ENCODE measurements at places on chromosomes 6 and 20.

- peak; percentile 7 for DNase-seq
These were observed 7.2 kb downstream of the HEBP2 start for GRCh38 chr6:138410972-138411880.

GRCh38 chr6:131101911-131102680 is 33.2 kb upstream of the AKAP7 start:
- peak; percentile 43 for DNase-seq

DNA sequence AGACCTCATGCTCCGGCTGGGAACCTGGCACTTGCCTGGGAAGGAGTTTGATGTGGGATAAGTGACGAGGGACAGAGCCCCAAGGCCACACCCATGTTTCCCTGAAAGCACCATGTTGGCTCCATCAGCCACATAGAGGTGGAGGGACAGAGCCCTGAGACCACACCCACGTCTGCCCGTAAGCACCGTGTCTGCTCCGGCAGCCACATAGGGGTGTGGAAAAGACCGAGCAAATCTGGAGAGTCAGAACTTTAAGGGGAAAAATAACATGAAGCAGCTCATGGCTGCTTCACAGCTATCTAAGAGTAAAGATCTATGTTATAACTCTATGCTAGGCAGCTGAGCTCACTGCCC is 15.3 kb downstream of the SLCO4A1 start:
- no peak for DNase-seq

DNA sequence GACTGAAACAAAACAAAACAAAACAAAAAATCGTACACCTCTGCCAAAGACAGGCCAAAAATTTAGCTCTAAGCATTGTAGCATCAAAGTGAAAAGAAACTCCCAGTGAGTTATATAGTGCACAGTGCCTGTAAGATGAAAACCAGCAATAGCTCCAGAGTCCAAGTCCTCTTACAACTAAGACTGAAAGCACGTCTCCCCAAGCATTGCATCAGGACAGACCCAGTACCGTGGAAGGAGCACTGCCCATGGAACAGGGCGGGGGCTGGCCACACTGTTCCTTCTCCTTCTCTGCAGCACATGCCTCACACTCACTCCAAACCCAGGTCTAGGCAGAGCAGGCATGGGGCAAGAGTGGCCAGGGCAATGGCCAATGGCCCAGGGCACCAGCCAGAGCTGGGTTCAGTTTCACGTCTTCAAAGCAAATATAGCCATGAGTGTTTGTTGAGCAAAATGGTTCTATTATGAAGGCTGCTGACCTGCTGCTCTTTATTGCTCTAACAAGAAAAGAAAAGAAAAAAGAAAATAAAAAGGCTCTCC is 72.2 kb upstream of the PBOV1 start:
- no peak for DNase-seq

DNA sequence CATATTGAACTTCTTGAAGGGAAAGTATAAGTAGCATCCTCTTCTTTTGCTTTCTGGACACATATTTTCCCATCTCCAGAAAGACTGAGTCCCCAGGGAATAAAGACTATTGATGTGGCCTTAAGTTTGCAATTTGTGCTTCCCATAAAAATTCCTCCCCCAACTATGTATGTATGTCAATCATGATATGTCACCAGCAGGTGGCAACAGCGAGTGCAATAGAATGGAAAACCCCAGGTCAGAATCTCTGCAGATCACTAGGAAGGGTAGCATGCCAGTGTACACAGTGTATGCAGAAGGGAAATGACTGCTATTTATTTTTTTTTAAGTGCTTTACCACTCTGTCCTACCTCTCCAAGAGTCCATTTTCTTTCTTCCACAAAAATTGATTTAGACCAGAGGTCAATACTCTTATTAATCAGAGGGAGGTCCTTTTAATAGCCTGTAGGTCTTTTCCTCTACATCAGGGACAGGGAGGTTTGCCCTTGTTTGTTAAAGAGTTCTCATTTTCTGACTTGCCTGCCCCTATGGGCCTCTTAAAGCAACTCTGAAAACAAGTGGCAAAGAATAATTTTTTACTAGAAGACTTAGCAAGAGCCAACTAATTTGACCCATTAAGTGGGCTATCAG is 61.4 kb downstream of the BMP2 start:
- no peak for DNase-seq

- DNase-seq: peak; percentile 17
These were observed 2.2 kb upstream of the STXBP5 start for GRCh38 chr6:147201885-147202515.

DNA sequence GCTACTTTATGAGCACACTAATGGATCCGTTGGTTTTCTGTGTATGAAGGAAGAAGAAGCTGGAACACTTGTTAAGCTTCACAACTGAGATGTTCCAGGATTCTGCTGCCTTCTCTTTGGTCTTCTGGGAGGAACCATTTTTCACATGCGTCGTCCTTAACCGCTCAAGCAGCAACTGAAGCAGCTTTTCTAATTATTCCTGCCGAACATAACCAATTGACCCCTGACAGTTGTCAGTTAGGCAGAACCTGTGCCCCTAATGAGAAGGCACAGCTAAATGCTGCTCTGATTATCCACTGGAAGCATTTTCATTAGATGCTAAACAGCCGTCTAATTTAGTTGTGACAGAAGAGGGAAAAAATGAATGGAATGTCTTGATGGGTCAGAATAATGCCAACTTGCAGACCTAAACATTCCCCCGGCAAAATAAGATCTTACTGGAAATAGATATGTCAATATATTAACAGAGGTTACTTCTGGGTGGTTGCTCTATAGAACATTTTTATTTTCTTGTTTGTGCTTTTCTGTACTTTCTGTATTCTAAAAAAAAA is 85.0 kb upstream of the SMLR1 start:
- no peak for DNase-seq

GRCh38 chr20:23128461-23129125 is 42.5 kb upstream of the CD93 start:
- no peak for DNase-seq

DNA sequence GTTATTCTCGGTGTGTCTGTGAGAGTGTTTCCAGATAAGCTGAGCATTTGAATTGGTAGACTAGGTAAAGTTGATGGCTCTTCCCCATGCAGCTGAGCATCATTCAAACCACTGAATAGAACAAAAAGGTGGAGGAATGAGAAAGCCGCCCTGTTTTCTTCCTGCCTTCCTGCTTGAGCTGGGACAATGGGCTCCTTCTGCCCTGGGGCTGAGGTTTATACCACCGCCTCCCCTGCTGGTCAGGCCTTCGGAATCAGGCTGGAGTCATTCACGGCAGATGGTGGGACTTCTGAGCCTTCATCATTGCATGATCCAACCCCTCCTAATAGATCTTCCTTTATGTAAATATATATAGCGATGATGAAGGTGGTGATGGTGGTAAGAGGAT is 124.9 kb downstream of the ANKRD60 start:
- DNase-seq: no peak

DNA sequence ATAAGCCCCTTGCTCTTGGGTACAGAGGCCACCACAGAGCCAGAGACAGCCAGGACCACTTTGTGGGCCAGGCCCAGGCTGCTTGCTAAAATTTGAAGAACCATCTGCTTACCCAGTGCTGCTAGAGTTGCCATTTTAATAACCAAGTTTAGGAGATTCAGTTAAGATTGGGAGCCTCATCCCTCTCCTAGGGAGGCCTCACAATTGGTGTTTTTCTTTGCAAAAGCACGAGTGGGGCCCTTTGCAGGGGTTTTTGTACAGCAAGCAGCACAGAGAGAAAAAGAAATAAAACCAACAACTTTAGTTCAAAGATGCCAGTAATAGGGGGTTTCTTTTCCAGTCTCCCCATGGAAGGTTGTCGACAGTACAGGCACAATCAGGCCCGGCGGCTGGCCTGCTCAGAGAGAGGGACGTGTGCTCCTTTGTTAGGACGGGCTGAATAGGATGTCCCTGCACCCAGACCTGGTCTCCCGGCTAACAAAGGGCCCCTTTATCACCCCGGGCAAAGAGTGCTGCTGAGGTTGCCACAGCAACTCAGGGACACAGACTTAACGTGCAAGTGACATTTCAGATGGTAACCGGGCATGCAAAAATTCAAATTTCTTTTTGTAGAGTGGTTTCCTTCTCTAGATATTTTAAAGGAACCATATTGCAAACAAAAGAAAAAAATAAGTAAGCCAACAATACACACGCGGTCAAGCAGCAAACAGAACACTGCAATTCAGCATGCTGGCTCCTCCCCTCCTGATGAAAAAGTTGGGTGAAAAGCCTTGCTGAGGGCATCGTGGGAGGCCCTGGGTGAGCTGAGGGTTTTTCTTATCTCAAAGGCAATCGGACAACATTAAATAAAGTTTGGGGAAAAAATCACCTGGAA is 10.5 kb upstream of the TOX2 start:
- DNase-seq: no peak

DNA sequence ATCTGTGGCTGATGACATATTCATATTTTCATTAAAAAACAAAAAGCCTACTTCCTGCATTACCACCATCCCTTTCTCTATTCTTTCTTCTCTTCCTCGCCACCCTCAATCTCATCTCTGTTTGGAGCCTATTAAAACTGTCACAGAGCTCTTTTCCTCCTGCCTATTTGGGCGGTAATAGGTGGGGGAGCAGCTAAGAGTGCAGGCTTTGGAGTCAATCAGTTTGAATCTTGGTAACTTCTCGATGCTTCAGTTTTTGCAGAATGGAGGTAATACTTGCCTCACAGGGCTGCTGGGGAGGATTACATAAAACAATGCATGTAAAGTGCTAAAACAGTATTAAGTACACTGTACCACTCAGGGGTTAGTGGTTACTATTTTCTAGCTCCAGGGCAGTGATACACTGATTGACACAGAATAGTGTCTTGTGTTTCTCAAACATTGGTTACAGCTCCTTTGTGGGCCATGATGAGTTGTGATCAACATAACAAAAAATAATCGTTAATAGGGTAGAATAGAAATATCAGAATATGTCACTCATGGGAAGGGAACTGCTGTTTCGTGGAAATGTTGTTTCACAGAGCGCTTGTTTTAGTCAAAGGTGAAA is 14.0 kb downstream of the GCLC start:
- DNase-seq: no peak

- DNase-seq: peak; percentile 79
These were observed at the start of gene LRRN4 for GRCh38 chr20:6053776-6054688. Gene LRRN4, minus strand, starts transcription at chr20:6054060. Its CDS starts 1,261 bp downstream, at chr20:6052799.

GRCh38 chr6:79076160-79076559 is 1.9 kb downstream of the PHIP start:
- DNase-seq: no peak

DNA sequence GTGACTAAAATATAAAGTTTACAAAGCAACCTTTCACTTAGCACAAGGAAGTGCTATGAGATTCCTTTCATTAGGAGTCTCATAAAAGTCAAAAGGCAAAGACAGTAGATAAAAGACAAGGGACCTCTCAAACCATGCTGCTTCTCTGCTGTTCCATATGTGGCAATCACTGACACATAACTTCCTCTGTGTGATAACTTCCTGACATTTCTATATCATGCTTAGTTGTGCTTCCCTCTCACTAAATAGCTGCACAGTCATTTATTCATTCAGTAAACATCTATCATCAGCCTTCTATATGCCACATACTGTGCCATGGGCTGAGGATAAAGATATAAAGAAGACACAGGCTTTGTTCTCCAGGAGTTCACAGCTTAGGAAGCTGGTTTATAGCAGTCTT is 214.8 kb upstream of the GRIK2 start:
- no peak for DNase-seq

- no peak for DNase-seq
These were observed 20.1 kb upstream of the EMILIN3 start for GRCh38 chr20:41386502-41387427.

DNA sequence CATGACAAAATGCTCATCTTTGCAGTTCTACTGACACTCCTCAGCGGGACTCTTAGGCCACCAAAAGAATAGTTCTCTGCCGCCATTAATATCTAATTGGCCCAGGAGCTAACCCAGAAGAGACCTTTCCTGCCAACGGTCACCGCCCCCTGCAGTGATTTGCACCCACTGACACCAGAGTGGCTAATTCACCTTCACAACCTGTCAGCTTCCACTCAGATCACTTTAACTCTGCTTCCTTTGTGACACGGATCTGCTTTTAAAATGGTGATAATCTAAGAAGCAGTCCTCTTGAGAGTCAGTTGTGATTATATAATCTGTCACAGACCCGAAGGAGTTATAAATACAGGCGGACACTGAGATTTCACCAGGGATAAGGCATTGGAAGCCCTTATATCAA is 172.8 kb downstream of the FRK start:
- no peak for DNase-seq

GRCh38 chr6:105364243-105364642 is 38.6 kb downstream of the PREP start:
- no peak for DNase-seq

GRCh38 chr6:139605350-139605749 is 230.9 kb upstream of the CITED2 start:
- peak; percentile 15 for DNase-seq

- DNase-seq: peak; percentile 58
These were observed 8.7 kb downstream of the ZNF335 start for GRCh38 chr20:45963059-45964005.

DNA sequence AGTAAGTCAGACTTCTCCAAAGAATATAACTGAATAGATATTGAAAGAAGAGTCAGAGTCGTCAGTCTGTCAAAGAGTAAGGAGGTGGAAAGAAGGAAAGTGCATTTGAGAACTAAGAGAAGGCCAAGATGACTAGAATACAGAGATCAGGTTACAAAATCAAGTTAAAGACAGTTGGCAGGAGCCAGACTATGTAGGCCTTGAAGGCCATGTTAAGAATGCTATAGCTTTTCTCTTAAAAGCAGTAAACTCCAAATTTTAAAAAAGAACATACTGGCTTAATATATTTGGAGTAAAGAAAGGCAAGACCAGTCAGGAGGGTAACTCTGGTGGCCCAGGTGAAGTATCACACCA is 68.8 kb downstream of the IBTK start:
- no peak for DNase-seq

DNA sequence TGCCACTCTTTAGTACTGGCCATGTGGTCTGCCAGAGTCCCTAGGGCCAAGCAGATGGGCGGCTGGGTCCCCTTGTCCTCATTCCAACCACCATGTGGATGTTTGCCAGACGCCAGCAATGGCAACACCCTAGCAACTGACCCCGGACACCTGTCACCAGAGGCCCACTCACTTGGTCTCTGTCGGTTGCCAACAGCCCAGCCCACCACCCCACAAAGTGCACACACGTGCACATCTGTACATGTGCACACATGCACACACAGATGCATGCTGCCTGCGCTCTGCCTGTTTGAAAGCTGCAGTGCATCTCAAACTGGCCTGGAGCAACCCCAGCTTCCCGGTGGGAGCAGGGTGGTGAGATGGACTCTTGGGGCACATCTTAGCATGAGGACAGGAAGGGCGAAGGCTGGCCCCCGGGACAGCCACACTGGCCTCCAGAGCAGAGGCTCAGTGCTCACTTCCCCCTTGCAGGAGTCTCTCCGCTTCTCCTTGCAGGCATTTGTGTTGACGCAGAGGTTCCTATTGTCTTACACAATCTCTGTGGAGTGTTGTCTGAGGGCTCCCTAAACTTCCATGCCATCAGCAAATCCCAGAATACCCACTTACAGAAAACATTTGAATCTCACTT is 54.0 kb downstream of the PSMG4 start:
- DNase-seq: no peak

Data from PC-9 (cell line).